GM06990 (cell line): ENCODE measurements at places on chromosomes 1 and 21.
A peak's percentile ranks its signal among the peaks of the same experiment; 100 is the strongest.

DNA sequence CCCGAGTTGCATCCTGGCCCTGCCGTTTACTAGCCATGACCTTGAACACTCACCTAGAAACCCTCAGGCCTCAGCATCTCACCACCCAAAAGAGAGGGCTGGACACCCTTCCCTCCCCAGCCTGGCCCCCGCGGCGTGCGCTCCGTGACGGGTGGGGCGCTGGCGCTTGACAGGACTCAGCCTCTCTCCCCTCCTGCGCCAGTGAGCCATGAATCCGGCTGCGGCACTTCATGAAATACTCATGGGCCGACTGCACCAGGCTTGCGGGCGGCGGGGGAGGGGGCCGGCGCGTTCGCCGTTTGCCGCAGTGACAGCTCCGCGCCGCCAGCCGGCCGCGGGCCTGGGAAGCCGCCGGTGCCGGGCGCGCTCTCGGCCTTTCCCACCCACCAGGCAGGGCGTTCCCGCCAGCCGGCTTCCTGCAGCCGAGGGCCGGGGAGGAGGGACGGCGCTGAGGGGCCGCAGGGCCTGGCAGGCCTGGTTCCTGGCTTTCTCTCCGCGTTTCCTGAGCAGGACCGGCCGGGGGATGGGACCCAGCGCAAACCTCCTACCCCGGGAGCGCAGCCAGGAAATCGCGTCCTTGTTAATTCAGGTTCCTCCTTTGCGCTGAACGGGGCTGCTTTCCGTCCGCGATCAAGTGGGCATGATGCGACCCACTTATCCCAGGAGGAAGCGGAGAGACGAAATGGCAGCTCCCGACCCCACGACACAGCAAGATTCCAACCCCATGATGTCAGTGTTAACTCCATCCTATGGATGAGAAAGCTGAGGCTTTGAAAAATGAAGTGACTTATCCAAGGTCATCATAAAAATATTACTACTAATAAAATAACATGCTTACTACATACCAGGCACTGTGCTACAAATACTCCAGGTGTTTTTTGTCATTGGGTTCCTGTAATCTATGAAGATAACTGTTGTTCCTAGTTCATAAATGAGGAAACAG, 9.1 kb upstream of the LUZP1 start:
- DNase-seq, result peak; percentile 90

GRCh38 chr1:54248966-54249365, 49.0 kb downstream of the MRPL37 start:
- no peak for DNase-seq

DNA sequence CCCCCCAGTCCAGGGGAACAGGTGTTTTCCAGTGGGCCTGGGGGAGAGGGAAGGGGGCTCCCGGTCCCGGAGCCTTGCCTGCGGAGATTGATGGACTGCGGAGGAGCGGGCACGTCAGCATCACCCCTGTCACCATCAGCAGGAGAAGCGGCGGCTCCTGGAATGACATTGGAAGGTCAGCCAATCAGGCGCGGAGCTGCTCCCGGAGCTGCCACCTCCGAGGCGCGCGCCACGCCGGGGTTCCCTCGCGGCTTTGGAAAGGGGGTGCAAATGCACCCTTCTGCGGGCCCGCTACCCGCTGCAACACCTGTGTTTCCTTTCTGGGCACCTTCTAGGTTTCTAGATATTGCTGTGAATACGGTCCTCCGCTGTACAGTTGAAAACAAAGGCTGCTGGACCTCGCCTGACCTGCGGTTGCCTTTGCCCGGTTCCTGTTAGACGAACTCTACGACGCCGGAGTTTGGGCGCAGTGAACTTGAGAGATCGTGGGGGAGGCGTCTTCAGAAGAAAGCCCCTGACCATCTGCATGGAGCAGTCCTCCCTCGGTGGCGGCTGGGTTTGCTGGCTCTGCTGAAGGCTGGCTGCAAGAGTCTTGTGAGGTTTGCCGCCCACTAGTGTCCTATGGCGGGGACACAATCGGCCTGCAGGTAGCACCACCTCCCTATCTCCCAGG, 5.3 kb downstream of the DSCAM start:
- DNase-seq, result no peak

- no peak for DNase-seq
Measured at GRCh38 chr1:154616659-154617345, 8.8 kb upstream of the ADAR start.

DNA sequence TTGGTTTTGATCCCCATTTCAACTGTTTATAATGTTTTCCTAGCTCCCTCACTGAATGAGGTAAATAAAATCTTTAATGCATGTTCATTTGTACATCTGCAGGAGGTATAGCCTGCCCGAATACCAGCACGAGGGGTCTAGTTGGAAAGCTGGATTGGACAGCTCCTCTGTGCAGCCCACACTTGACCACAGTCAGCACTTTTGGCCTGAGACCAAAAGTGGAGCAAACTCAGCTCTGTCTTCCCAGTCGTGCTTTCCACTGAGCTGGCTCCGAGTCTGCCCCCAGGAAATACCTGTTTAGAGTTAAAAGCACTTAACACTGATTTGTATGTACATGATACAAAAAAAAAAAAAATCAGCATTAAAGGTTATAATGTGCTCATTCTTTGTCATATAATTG, 224.4 kb downstream of the DSCAM start:
- no peak for DNase-seq

DNA sequence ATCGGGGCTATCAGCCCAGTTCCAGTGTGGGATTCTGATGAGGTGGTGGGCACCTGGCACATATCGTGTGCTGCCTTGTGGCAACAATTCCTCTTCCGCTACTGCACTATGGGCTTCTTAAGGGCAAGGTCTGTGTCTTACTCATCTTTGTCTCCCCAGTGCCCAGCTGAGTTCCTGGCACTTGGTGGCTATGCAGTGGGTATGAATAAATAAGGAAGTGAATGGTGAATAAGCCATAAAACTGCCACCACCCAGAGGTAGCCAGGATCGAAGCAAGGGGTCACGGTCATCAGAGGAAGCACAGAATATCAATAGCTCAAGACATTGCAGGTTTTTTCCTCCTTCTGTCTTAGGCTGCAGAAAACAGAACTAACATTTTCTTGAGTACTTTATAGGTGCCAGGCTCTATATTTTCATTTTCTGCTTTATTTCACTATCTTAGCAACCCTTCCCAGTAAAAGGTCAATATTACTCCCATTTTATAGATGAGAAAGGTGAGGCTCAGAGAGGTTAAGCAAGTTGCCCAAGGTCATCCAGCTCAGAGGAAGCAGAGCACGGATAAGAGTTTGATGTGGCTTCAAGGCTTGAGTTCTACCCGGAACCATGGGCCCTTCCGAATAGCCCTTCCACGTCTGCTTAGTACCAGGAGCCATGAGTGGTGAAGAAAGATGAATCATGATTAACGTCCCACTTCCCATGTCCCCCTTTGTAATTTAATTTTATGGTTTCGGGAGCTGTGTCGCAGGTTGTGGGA, 10.2 kb downstream of the C1orf94 start:
- no peak for DNase-seq

- peak; percentile 74 for DNase-seq
Measured at GRCh38 chr1:83500987-83501591, 497.8 kb downstream of the TTLL7 start.

- no peak for DNase-seq
Measured at GRCh38 chr1:180241716-180242544, 11.9 kb downstream of the LHX4 start.

GRCh38 chr1:17847111-17847510, 92.0 kb downstream of the ACTL8 start:
- DNase-seq, result no peak

DNA sequence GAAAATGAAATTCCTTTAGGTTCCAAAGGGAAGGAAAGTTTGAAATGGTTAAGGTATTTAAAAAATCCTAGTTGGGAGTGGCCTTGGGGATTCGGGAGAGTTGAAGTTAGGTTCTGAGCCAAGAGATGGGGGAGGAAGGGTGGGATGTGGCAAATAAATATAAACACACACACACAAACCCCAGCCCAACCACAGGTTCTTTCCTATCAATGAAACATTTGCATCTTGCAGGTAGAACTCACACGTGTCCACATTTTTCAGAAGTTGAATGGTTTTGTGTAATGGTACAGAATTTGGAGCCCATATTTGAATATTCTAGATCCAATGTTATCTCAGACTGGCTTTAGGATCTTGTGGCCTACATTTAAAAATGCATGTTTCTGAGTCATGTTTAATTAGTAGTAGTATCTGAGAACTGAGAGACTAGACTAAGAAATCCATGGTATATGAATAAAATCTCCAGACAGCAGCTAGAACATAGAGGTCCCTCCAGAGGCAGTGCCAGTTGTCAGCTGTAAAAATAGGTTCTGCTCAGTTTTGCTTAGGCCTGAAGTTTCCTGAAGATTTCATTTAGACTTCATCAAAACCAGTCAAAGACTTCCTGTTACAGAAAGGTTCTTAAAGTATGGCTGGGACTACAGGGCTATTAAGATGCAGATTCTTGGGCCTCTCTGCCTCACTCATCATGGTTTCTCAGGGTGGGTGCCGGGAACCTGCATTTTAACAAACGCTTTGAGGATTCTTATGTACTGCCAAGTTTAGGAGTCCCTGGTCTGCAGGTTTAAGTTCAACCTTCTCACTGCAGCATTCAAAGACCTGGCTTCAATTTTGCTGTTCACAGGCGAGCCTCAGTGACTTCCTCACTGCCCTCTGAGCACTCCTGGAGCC, 21.3 kb downstream of the RUNX1 start:
- DNase-seq, result no peak

DNA sequence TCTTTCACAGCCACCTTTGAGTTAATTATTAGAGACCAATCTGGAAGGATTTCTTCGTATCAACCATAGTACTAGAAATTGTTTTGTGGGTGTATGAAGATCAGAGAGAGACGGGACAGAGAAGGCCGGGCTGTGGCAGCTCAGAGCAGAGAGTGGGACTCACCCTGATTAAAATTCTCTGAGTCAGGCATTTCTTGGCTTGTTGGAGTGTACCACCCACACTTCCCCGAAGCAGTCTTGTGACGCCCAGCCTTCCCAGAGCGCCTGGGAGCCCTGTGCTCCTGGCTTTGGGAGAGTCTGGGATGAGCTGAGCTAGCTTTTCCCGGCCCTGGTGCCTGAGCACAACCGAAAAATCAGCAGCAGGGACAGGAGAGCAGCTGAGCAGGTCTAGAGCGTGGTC, 19.4 kb downstream of the PLEKHM2 start:
- no peak for DNase-seq

- no peak for DNase-seq
Measured at GRCh38 chr1:228017356-228018124, 10.7 kb downstream of the WNT3A start.

- no peak for DNase-seq
Measured at GRCh38 chr1:199122532-199123311, 483.9 kb downstream of the PTPRC start.

DNA sequence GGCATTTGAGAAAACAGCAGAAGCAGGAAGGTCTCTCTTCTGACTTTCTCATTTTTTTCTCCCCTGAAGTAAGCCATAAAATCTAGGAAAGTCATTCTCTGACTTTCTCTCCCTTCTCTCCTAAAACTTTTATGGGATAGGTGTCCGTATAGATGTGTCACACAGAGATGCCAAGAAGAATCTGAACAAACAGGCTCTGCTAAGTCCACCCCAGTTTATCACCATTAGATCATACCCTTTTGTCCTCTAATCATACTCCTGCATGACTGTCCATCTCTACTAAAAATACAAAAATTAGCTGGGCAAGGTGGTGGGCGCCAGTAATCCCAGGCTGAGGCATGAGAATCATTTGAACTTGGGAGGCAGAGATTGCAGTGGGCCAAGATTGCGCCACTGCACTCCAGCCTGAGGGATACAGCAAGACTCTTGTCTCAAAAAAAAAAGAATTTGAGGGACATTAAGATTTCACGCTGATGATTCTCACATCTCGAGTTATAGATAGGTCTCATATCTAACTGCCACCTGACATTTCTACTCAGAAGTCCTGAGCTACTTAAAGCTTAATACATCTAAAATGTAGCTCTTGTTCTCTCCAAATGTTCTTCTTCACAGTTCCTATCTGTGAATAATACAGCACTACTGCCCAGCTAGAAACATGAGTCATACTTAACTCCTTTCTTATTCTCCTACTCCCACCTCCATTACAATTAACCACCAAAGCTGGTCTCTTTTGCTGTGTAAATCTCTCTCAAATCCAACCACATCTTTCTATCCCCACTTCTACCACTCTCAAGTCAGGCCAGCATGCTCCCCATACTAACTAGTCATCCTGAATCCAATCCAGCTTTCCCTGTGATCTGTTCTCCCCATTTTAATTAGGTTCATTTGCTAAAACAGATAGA, 47.7 kb downstream of the ZNF644 start:
- DNase-seq, result no peak

GRCh38 chr1:161227196-161227871, 1.5 kb downstream of the TOMM40L start:
- peak; percentile 64 for DNase-seq

DNA sequence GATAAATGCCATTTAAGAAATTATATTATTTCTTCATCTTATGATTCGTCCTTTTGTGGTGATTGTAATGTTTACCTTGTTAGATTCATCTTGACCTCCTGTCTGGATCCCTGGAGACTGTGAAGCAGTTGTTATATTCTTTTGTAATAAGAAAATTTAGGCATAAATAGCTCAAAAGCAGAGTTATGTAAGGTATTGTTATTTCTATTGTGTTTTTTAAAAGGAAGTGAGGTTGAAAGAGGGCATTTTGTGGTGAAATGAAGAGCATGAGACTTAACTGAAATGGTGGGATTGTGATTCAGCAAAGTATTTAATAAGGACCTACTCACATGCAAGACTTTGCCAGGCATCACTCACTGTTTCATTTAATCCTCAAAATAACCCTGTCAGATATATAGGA, 104.0 kb downstream of the PDE4B start:
- DNase-seq, result no peak

- no peak for DNase-seq
Measured at GRCh38 chr1:149966405-149966804, 29.7 kb upstream of the MTMR11 start.

- DNase-seq, result no peak
Measured at GRCh38 chr1:200454425-200454824, 44.6 kb upstream of the ZNF281 start.

GRCh38 chr1:68173283-68173935, 58.9 kb downstream of the WLS start:
- DNase-seq, result no peak

- DNase-seq, result no peak
Measured at GRCh38 chr1:209587789-209588188, 4.3 kb downstream of the CAMK1G start.
